ENCODE measurements at places on chromosomes 7 and 10. TPM values are rescaled to one million over a fixed set of nuclear protein-coding genes. Genes with fewer than 3 reads are reported as not detected.

Gene LIPN
- total RNA-seq = not detected

DNA sequence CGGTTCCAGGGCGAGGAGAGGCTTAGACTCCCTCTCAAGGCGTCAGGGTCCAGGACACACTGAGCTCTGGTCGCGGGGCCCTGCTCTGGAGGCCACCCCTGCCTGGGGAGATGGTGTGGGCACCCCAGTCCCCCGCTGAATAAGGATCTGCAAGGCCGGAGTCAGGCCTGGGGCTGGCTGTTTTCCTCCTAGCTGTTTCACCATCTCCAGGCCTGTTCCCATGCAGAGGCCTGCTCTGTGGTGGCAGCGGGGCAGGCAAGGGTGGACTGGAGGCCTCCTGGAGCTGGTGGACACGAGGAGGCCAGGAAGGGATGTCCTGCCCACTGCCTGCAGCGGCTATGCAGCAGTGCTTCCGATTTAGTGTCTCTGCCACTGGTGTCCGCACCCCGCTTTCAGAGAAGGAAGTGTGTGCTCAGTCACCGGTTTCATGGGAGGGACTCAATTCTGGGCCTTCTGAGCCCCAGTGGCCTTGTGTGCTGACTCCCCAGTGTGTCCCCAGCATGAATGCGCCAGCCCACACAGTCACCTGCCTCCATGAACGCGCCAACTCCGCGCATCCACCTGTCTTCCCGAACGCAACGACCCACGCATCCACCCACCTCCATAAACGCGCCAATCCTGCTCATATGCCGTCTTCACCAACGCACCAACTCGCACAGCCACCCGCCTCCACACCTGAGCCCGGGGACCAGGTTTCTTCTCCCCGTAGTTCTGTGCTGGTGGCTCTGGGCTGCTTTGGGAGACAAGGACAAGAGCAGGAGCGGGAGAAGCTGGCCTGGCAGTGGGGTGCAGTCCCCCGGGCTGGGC lies 14.5 kb upstream of the GPR146 start:
- no peak overlapping the region for H3K4me3 ChIP-seq
- peaks cover 5% of the 10 kb centered on the region for H3K36me3 ChIP-seq
- H3K4me1 ChIP-seq = peaks cover 18% of the 10 kb centered on the region

DNA sequence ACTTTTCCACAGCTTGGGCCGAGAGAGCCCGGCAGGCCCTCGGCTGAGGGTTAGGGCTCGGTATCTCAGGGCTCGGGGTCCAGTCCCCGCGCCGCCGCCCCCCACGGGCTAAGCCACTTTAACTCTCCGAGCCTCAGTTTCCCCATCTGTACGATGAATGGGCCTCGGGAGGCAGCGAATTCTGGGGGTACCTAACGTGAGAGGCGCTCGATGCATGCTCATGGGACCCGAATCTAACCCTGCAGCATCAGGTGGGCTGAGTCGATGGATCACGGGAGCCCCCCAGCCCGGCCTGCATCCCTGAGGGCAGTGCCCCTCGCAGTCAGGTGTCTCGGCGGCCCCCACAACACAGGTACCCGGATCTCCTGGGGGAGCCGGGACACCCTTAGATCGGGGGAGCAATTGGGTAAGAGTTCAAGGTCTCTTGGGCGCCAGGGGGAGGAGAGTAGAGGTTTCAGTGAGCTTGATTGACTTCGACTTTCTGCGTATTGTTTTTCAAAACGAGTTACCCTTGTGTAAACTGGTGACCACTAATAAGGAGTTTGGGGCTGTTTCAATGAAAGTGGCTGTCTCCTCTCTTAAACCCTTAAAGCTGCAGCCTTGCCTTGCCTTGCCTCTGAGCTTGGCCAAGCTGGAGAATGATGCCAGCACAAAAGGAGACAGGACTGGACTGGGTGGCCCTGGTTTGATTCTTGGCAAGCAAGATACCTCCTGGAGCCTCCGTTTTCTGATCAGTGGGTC lies 631 bp downstream of the POR start:
- peaks cover 3% of the 10 kb centered on the region for H3K36me3 ChIP-seq
- H3K27ac ChIP-seq = peak overlapping the region; percentile 54
- DNase-seq = no peak

DNA sequence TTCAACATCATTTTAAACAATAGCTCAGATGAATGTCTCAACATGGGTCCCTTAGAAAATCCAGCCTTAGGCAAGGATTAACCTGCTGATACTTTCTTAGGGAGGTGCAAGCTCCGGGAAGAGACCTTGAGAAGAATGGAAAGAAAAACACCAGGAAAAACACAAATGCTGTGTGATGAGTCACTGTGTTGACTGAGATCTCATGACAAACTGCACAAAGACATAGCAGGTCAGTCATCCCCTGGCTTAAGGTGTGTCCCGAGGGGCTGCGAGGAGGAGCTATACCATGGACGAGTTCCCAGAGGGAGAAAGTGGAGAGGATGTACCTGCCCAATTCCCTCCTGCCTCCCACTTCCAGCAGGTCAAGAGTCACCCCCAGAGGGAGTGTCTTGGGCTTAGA lies 98.0 kb downstream of the TEX36 start:
- no peaks in the 10 kb centered on the region for H3K27me3 ChIP-seq
- H3K36me3 ChIP-seq = no peaks in the 10 kb centered on the region
- H3K4me1 ChIP-seq = no peaks in the 10 kb centered on the region
- H3K27ac ChIP-seq = no peak overlapping the region

GRCh38 chr7:5350600-5351385 lies 68.0 kb downstream of the SLC29A4 start:
- DNase-seq = no peak
- H3K36me3 ChIP-seq = peaks cover 49% of the 10 kb centered on the region
- no peak overlapping the region for H3K4me3 ChIP-seq
- no peaks in the 10 kb centered on the region for H3K27me3 ChIP-seq

DNA sequence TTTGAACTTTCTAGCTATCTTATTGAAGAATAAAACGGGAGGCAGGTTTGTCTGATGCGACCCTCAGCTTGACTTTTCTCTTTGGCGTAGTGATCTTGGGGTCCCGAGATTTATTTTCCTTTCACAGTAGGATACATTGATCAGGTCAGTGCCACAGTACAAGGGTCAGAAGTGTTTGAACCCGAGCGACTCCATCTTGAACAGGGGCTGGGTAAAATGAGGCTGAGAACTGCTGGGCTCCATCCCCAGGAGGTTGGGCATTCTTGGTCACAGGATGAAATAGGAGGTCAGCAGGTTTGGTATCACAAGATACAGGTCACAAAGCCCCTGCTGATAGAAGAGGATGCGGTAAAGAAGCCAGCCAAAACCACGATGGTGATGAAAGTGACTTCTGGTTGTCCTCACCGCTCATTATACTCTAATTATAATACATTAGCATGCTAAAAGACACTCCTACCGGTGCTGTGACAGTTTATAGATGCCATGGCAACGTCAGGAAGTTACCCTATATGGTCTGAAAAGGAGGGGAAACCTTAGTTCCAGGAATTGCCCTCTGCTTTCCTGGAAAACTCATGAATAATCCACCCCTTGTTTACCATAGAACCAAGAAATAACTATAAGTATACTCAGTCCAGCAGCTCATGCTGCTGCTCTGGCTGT lies 3.0 kb upstream of the TECPR1 start:
- H3K4me3 ChIP-seq = no peak overlapping the region
- H3K27me3 ChIP-seq = no peaks in the 10 kb centered on the region
- H3K4me1 ChIP-seq = peaks cover 24% of the 10 kb centered on the region
- DNase-seq = no peak

Gene MUC3A
- not detected for total RNA-seq

DNA sequence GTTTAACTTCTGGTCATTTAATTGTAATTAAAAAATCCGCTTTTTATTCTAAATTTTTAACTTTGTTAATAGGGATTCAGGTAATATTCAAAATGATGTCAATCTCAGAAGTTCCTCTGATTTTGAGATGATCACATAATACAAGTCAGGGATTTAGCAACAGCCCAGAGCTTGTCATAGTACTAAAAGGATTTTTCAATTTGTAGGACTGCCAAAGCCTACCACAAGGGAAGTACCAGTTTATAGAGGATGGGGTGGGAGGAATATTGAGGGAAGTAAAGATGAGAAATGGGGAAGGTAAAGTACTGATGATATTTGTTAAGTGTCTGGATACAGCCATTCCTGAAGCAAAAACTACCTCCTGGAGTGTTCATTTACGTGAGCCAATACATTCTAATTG lies 278.2 kb upstream of the TEX47 start:
- no peak overlapping the region for H3K27ac ChIP-seq
- no peak overlapping the region for H3K4me3 ChIP-seq
- H3K36me3 ChIP-seq = no peaks in the 10 kb centered on the region
- H3K27me3 ChIP-seq = no peaks in the 10 kb centered on the region
- H3K4me1 ChIP-seq = no peaks in the 10 kb centered on the region

GRCh38 chr10:33327751-33328150 lies 6.7 kb downstream of the NRP1 start:
- H3K27me3 ChIP-seq = no peaks in the 10 kb centered on the region
- H3K36me3 ChIP-seq = peaks cover 55% of the 10 kb centered on the region
- DNase-seq = no peak

Gene EFCAB10
- total RNA-seq = not detected

- peaks cover 2% of the 10 kb centered on the region for H3K36me3 ChIP-seq
- DNase-seq = no peak
Measured at GRCh38 chr10:76769582-76769981, 868.0 kb downstream of the KCNMA1 start.

Gene ANKRD22
- total RNA-seq = not detected

Gene TFR2
- 0.19 TPM for total RNA-seq

- no peak overlapping the region for H3K27ac ChIP-seq
- no peak for DNase-seq
- H3K4me1 ChIP-seq = peaks cover 2% of the 10 kb centered on the region
- H3K36me3 ChIP-seq = no peaks in the 10 kb centered on the region
Measured at GRCh38 chr7:103571586-103571985, 125.6 kb upstream of the SLC26A5 start.

Gene MEIG1
- 1.0 TPM for total RNA-seq

- no peak overlapping the region for H3K27ac ChIP-seq
- no peaks in the 10 kb centered on the region for H3K36me3 ChIP-seq
- no peak overlapping the region for H3K4me3 ChIP-seq
- DNase-seq = no peak
- H3K4me1 ChIP-seq = peaks cover 9% of the 10 kb centered on the region
Measured at GRCh38 chr7:69245646-69246045, 352.6 kb upstream of the AUTS2 start.

- DNase-seq = no peak
- H3K27ac ChIP-seq = peak overlapping the region; percentile 21
- peaks cover 25% of the 10 kb centered on the region for H3K36me3 ChIP-seq
- no peak overlapping the region for H3K4me3 ChIP-seq
Measured at GRCh38 chr7:157402911-157403534, 66.2 kb downstream of the DNAJB6 start.

Data from osteocyte (in vitro differentiated cells).